Prostate gland (tissue), 2 donors: ENCODE measurements at places on chromosomes 3 and 15. TPM values are rescaled to one million over a fixed set of nuclear protein-coding genes. Genes with fewer than 3 reads are reported as not detected.

GRCh38 chr3:36814066-36814717 lies 49.8 kb upstream of the DCLK3 start:
- DNase-seq = no peak

- DNase-seq = no peak
These were observed 48.6 kb downstream of the SEMA3G start for GRCh38 chr3:52396011-52396906.

- DNase-seq = no peak
These were observed 198.8 kb upstream of the TGFBR2 start for GRCh38 chr3:30407651-30408050.

DNA sequence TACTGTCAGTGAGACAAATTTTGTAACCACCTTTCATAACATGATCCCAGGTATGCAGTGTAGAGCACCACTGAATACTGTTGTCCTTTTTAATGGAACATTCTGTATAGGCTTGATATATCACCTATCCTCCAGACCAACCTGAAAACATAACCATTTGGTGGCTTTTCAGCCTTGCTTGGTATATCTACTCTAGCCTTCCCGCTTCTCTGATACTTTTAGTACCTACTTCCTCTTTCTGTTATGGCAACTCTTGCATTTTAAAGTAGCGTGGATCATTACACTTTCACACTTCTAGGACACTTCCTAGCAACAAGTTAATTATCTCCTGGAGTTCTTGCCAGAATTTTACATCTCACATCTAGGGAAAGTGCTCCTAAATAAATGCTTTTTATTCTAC lies 226.6 kb upstream of the ROBO1 start:
- DNase-seq = no peak

DNA sequence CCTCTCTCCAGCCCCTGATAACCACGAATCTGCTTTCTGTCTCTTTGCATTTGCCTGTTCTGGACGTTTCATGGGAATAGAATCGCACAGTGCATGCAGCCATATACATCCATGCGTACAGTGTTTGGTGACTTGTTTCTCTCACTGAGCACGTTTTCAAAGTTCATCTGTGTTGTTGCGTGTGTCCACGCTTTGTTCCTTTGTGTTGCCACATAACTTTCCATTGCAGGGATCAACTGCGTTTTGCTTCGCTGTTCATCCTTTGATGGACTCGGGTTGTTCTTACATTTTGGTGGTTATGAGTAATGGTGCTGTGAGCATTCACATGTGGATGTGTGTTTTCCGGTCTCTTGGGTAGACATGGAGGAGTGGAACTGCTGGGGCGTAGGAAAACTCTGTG lies 56.4 kb upstream of the TAMM41 start:
- no peak for DNase-seq

GRCh38 chr3:132008837-132009236 lies 26.0 kb downstream of the CPNE4 start:
- no peak for DNase-seq

GRCh38 chr3:29537889-29538609 lies 257.2 kb downstream of the RBMS3 start:
- DNase-seq = no peak

DNA sequence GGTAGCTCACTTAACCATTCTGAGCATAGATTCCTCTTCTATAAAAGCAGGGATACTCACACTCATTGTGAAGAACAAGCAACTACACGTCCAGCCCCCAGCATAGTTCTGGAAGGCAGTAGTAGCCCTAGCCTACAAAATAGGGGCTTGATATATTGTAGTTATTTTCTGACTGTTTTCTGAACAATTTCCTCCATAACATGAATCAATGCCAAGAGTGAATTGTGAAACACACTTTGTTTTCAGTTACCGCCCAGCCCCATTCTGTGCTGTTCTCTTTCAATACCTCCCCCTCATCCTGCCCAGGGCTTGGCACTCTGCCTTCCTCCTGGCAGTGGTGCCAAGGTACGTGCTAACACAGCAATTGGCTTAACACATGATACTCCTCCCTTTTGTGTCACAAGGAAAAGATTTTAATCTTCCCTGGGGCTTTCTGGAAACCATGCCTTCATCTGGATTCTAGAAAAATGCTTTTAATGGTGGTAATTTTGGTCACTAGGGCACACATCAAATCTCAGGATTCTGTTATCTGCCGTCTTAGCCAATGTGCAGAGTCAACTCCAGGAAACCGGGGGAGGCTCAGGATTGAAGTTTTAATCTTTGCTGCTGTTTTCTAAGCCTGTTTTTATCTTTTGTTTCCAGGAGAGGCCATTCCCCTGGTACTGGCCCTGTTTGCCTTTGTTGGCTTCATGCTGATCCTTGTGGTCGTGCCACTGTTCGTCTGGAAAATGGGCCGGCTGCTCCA lies 37.2 kb downstream of the IL20RB start:
- peak; percentile 92 for DNase-seq

GRCh38 chr3:186109897-186110803 lies 1.3 kb upstream of the ETV5 start:
- no peak for DNase-seq

DNA sequence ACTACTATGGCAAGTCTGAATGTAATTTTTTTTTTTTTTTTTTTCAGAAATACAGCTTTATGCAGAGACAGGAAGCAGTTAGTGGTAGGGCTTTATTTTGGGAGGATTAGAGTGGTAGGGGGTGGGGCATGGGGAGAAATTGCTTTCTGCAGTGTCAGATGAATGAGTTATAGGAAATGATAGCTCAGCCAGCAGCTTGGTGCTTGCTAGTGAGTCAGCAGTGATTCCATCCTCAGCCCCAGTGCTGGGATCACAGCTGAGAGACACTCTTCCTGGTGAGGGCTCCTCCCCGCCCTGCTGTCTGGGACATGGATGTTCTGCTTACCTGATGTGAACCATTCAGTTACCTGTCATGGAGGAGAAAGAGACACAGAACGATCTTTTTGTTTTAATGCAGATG lies 39.6 kb downstream of the SEMA6D start:
- no peak for DNase-seq

DNA sequence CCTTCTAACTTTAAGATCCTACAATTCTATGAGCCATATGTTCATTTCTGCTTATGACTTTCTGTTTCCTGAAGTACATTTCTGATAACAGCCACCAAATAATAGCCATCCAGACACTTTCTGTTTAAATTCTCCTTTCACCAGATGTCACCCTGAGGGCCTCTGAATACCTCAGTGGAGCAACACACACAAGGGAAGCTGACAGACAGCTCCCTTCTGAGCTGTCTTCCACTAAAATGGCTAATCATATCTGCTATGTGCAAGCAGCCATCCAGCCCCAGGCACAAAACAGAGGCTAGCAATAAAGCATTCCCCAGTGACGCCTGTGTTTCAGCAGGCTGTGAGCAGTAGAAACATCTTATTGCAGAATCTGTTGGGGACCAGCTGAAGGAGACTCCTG lies 666.6 kb upstream of the UBE2E2 start:
- DNase-seq = no peak

GRCh38 chr15:83305704-83306291 lies 21.3 kb upstream of the BNC1 start:
- peak; percentile 34 for DNase-seq

- no peak for DNase-seq
These were observed 27.0 kb downstream of the KIF7 start for GRCh38 chr15:89628301-89628700.

GRCh38 chr3:126732281-126733060 lies 28.4 kb downstream of the CHCHD6 start:
- DNase-seq = no peak

GRCh38 chr3:38490281-38491030 lies 5.7 kb upstream of the EXOG start:
- no peak for DNase-seq

DNA sequence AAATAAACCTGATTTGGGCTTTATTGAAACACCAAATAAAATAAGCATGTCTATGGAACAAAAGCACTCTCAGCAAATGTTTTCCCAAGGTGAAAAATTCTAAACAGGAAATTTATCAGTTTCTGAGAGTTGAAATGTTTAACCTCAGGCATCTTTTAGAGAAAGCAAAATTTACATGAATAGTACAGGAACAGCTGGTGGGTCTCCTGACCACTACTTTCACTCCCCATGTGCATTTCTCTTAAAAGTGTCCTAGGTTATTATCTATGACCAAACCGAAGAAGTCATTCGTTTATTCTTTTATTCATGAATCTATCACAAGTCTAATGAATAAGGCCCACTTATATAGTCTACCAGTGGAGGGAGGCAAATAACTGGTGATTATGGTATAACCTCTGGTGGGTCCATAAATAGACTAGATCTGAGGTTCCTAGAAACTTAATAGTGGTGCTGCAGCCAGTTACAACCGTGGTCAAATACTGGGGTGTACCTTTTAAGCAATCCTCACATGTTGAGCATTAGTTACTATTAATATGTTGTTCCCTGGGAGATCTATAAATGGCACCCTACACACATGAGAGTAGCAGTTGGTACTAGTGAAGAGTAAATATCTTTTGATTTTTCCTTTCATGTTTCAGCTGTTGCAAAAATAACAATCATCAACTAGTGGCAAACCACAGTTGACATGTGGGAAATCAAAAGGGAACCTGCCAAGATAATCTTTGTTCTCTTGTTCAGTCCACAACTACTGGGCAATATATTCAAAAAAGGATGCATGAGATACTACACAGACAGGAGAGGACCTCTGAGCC lies 169.3 kb upstream of the STAC start:
- no peak for DNase-seq

Gene ZWILCH
- total RNA-seq = 11.4 TPM

Gene ACSBG1
- total RNA-seq = not detected

Gene LOXL1
- 20.5 TPM for total RNA-seq

Gene CCDC13
- total RNA-seq = 2.4 TPM

Gene H1-8
- not detected for total RNA-seq

Gene AEN
- total RNA-seq = 30.4 TPM

Gene MDFIC2
- not detected for total RNA-seq
